ENCODE measurements at places on chromosomes 12 and 14. TPM values are rescaled to one million over a fixed set of nuclear protein-coding genes. Genes with fewer than 3 reads are reported as not detected.

MLF2 gene
- total RNA-seq: 147 TPM

AICDA gene
- total RNA-seq: not detected

KRT71 gene
- total RNA-seq: not detected

CNTN1 gene
- total RNA-seq: 0.07 TPM

- DNase-seq: no peak
Measured at GRCh38 chr14:61683108-61683507, 12.2 kb upstream of the HIF1A start.

DNA sequence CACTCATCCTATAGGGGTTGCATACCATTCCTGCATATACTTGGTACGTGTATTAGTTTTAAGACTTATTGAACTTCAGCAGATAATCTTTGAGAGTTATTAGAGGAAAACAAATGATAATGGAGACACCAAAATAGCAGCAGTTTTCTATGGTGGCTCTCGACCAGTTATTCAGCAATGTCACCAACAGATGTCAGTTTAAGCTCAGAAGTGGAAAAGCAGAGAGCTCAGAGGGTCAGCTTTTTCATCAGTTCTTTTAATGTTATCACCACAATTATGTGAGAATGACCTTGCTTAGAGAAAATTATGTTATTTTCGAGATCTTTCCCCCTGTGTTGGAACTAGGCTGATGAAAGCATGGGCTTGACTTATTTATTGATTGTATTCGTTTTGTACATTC, 32.0 kb downstream of the PTPN11 start:
- DNase-seq: no peak

GRCh38 chr12:100017056-100017455, 32.3 kb upstream of the ANKS1B start:
- DNase-seq: no peak

GRCh38 chr12:30725739-30726138, 29.0 kb downstream of the CAPRIN2 start:
- peak; percentile 73 for DNase-seq

- DNase-seq: no peak
Measured at GRCh38 chr12:7647071-7647470, 18.6 kb downstream of the APOBEC1 start.

- no peak for DNase-seq
Measured at GRCh38 chr12:111025792-111026430, 105.5 kb upstream of the MYL2 start.

DNA sequence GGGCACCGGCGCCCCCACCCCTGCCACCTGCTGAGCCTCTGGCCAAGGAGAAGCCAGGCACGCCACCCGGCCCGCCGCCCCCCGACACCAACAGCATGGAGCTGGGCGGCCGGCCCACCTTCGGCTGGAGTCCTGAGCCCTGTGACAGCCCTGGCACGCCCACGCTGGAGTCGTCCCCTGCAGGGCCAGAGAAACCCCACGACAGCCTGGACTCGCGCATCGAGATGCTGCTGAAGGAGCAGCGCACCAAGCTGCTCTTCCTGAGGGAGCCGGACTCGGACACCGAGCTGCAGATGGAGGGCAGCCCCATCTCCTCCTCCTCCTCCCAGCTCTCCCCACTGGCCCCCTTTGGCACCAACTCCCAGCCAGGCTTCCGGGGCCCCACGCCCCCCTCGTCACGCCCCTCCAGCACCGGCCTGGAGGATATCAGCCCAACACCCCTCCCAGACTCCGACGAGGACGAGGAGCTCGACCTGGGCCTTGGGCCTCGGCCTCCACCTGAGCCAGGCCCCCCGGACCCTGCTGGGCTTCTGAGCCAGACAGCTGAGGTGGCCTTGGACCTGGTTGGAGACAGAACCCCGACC, 6.5 kb downstream of the SETD1B start:
- DNase-seq: no peak

DNA sequence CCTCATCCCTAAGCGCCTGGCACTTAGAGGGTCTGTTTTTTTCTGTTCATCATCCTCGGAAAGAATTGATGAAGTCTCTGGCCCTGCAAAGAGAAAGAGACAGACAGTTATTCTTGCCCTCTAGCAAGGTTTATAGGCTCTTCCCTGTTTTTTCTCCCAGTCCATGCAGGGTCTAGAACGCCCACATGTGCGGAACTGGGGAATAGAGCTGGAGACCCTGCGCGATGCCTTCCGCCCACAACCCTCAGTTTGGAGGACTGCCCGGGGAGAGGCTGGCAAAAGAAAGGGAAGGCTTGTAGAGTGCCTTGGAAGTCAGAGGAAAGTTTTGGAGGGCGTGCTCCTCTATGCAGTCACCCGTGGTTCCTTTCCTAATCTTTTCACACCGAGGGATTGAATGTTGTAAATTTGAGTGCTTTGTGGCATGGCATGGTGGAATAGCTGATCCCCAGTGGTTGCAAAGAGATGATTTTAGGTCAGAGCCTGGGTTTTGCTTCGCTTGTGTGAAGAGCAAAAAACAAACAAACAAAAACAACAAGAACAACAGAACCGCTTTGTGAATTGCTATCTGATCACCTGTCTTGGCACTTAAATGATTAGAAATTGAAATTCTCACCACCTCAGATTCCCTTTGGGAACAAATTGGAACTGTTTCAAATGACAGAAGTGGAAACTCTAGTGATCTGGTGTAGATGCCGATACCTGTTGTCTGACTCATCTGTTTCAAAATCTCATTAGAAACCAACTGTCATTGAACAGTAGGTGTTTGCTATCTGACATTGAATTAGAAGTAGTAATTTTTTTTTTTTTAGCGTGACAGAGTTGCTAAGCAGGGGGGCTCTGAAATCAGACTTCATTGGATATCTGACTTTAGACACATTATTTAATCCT, 947 bp downstream of the GAS2L3 start:
- no peak for DNase-seq

DNA sequence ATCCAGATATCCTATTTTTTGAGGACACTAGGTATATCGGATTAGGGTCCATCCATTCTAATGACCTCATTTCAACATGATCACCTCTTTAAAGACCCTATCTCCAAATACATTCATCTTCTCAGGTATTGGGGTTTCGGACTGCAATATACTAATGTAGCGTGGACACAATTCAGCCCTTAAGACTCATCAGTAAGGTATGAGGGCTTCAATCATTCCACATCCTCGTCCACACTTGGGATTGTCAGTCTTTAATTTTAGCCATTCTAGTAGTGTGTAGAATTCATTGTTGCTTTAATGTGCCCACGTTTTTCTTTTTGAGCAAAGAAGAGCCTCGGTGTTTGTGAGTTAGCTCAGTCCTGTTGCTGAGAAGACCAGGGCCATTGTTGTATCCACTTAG, 177.0 kb upstream of the TBX3 start:
- DNase-seq: no peak

- DNase-seq: no peak
Measured at GRCh38 chr14:101315802-101316296, 245.4 kb upstream of the DIO3 start.

GRCh38 chr14:55133416-55133815, 4.4 kb downstream of the LGALS3 start:
- DNase-seq: peak; percentile 49

GRCh38 chr12:1574865-1575259, 19.5 kb downstream of the FBXL14 start:
- DNase-seq: no peak

DNA sequence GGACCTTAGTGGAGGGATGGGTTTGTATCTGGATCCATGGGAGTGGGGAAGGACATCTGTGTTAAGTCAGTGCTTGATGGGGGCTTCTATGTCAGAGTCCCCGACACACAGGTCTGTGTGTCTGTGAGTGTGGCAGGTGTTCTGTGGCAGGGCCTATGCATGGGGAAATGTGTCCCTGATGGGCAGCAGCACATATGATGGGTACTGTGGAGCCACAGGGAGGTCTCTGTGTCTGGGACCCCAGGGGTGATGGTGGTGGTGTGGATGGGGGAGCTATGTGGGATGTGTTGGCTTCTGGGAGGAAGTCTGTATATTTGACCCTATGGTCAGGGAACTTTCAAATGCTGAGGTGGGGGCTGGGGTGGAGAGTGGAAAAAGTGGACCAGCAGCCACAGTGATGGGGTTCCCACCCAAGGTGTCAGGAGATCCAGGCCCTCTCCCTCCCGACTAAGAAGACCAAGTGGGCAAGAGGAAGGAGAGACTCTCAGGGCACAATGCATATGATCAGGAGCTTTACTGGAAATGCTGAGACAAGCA, 16.5 kb downstream of the KRT7 start:
- no peak for DNase-seq

GRCh38 chr12:30691122-30691879, 4.4 kb downstream of the IPO8 start:
- DNase-seq: no peak

- DNase-seq: no peak
Measured at GRCh38 chr12:107159384-107159900, 66.1 kb upstream of the CRY1 start.

DNA sequence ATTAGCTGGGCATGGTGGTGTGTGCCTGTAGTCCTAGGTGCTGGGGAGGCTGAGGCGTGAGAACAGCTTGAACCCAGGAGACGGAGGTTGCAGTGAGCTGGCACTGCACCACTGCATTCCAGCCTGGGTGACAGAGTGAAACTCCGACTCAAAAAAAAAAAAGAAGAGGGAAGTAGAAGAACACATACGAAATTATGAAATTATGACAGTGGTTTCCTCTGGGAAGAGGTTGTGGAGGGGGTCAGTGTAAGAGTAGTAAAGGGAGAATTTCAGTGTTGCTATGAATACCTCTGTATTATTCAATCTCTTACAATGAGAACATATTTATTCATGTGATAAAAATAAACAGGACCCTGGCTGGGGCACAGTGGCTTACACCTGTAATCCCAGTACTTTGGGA, 24.7 kb upstream of the CSRNP2 start:
- DNase-seq: no peak

GRCh38 chr14:20624495-20625070, 16.9 kb downstream of the OR6S1 start:
- DNase-seq: no peak
